ENCODE measurements at places on chromosomes 7 and 10. TPM values are rescaled to one million over a fixed set of nuclear protein-coding genes. Genes with fewer than 3 reads are reported as not detected.

- DNase-seq = peak; percentile 94
These were observed at the start of gene ALOX5 for GRCh38 chr10:45373576-45374349. Gene ALOX5, plus strand, starts transcription at chr10:45374216. Its CDS starts 64 bp downstream, at chr10:45374280.

- DNase-seq = no peak
These were observed 196.0 kb downstream of the REEP3 start for GRCh38 chr10:63717027-63717715.

Gene HOXA2
- total RNA-seq = not detected

DNA sequence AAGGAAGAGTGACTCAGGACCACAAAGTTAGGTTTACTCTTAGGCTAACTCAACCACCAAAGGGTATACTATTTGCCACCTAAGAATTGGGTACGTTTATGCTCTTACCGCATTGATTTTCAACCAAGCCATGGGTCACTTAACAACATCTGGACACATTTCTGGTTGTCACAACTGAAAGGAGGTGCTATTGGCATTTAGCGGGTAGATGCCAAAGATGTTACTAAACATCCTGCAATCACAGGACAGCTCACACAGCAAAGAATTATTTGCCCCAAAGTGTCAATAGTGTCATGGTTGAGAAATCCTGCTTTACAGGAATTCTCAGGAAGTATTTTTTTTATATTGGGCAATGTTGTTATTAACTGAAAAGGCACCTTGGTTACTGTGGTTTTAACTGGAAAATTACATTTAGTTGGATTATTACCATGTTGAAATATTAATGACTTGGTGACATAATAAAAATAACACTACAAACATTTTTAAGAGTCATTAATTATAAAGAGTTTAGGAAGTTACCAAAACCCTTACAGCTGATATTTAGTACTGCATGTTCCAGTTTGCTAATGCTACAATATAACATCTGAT, 185.0 kb upstream of the TMEM196 start:
- DNase-seq = no peak

- DNase-seq = no peak
These were observed 16.6 kb downstream of the MEIG1 start for GRCh38 chr10:14975672-14976273.

- peak; percentile 39 for DNase-seq
These were observed 8.6 kb upstream of the PPP2R2D start for GRCh38 chr10:131891929-131892805.

GRCh38 chr7:29063236-29063635, 83.1 kb downstream of the CPVL start:
- no peak for DNase-seq

DNA sequence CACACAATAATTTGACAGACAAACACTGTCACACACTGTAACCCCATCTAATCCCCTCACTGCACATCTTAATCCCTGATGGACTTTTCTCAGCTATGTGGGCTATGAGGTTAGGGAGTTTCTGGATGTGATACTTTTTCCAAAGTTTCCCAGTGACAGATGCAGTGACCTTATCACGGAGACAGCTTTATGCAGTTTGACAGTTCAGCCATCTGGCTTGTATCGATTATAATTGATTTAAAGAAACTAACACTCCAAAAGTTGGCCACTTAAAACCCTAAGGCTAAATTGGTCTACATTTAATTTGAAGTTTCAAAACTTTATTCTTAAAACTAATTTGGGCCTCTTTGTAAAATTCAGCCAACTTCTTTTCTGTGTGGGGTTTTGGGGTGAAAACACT, 196.7 kb downstream of the SDK1 start:
- no peak for DNase-seq

- peak; percentile 88 for DNase-seq
These were observed 29.6 kb downstream of the MINDY4 start for GRCh38 chr7:30800785-30801252.

Gene NEUROD6
- not detected for total RNA-seq

Gene CYP26C1
- total RNA-seq = 0.26 TPM

DNA sequence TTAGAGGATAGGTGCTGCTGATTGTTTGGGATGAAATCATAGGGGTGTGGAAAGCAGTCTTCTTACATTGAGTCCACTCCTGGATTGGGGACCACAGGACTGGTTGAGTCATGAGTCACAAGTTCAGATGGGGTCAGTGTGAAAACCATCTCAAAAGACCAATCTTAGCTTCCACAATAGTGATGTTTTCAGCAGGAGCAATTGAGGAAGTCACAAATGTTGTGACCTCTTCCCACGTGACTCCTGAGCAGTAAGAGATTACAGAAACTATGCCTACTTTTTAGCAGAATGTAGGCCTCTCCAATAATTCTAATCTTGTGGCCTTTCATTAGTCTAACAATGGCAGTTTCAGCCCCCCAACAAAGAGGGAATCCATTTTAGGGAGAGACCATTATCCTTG, 256.9 kb upstream of the CDC14C start:
- DNase-seq = no peak

- DNase-seq = no peak
These were observed 707.5 kb upstream of the FZD8 start for GRCh38 chr10:36349445-36350078.

DNA sequence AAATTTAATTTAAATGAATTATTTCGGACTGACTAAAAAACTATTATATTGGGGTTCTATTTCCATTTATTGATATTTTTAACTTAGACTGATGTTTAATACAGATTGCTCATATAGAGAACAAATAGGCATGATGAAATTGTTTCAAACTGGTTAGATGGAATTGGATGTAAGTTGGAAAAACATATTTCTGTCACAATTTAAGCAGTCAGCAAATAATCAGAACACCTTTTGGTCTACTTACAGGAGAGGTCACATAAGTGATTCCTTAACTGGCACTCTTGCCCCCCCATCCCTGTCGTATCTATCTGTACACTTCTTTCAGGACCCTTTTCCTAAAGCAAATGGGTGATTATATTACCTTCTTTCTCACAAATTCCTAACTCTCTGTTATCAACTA, 138.4 kb downstream of the PLXDC2 start:
- no peak for DNase-seq

GRCh38 chr7:55069271-55069792, 50.5 kb downstream of the EGFR start:
- DNase-seq = no peak

Measured in H7 (cell line).